ENCODE measurements at places on chromosomes 4 and X.

DNA sequence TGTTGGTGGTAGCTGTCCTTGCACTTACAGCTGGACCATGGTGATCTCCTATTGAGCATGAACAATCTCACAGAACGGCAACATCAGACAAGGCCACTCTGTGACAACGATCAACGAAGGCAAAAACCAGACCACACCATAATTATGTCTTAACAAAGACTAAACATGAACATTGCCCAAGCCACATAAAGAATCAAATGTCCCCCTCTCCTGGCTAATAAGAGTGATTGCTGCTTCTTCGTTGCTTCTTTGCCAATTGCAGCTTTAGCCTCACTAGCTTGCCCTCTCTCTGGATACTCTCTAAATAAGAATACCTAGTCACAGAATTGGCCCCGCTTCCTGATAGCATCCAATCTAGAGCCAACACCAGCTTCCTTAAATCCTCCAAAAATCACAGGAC, 41.5 kb upstream of the PGRMC1 start:
- DNase-seq = peak; percentile 9

DNA sequence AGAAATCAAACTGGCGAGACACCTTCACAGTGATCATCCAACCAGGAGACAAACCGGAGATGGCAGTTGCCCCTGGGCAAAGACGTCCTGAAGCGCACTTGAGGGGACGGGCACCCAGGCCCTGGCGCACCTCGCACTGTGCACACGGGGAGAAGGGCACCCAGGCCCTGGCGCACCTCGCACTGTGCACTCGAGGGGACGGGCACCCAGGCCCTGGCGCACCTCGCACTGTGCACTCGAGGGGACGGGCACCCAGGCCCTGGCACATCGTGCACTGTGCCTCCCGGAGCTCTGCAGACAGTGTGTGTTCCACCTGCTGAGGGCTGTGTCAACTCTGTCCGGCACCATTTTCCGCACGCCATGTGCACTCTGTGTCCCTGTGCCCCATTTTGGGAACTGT, 34.6 kb upstream of the CPLX1 start:
- DNase-seq = no peak

DNA sequence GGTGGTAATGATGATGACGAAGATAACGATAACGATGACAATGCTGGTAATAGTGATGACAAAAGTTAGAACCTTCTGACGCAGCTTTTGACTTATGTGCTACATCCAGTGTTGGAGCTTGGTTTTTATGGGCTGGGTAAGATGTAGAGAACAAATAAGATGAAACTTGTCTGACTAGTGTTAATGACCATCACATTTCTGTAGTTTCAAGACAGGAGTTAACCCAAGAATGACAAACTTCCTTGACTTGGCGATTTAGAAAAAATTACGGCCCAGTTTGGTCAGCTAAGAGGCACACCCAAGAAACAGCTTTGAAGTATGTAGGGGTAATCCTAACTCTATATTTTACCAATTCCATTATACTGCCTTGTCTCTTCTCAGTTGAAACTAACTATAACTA, at the start of gene TMPRSS11B:
Gene TMPRSS11B (minus strand): TSS at position 101 of the 400 bp plus-strand sequence. CDS start 136 bp downstream, outside the sequence.
- DNase-seq = no peak

DNA sequence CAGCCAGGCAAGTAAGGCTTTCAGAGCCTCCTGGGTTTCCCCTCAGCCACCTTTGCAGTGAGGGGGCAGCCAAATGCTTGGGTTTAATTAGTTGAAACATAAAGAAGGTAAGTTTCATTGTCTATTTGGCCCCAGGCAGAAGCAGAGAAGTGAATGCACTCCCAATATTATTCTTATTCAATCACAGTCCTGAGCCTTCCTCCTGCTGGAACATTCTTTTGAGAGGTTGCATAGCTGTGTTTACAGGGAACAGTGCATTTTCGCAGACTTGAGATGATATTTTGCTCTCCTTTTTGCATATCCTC, 13.9 kb downstream of the SLC2A9 start:
- DNase-seq = no peak

- DNase-seq = peak; percentile 66
These were observed 28.1 kb upstream of the HPRT1 start for GRCh38 chrX:134431894-134432293.

- peak; percentile 72 for DNase-seq
These were observed 185.0 kb upstream of the FAM241A start for GRCh38 chr4:111960241-111960667.
